Fibroblast of gingiva (primary cell): ENCODE measurements at places on chromosomes 7 and 10.
A peak's percentile ranks its signal among the peaks of the same experiment; 100 is the strongest.

GRCh38 chr7:154937837-154938236 lies 65.1 kb downstream of the PAXIP1 start:
- no peak for DNase-seq

DNA sequence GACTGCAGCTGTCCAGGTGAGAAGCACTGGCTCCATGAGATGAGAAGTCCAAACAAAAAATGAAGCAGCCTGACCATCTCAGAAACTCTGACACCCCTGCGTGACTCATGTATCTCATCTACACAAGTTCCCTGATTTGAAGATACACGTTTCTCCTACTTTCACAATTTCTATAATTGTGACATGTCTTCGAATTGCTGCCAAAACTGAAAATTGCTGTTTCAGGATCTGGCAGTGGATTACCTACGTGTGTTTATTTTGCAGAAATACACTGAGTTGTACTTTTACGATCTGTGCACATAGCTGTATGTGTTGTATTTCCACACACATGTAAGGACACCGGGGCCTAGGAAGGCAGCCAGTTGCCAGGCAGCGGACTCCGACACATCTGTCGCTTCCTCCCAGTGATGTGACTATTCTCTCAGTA lies 53.2 kb downstream of the LARP4B start:
- peak; percentile 88 for DNase-seq

- no peak for DNase-seq
Measured at GRCh38 chr7:135430626-135431025, 79.3 kb downstream of the CNOT4 start.

- DNase-seq: no peak
Measured at GRCh38 chr10:130028465-130028819, 64.4 kb upstream of the EBF3 start.

DNA sequence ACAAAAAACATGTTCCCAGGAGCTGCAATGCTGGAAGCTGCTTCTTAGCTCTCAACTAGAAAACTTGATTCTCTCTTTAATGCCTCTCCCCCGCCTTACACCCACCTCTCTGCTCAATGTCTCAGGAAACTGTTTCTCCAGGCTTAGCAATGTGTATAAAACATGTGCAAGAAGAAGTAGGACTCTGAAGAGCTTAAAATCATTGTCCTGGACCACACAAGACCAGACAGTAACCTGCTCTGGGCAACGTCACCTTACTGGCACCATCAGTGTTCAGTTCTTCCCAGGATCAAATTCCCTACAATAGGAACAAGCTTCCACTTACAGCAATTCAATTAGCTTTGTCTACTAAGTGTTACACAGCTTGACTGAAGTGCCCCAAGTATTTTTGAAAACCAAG lies 104.9 kb downstream of the RAPGEF5 start:
- no peak for DNase-seq

DNA sequence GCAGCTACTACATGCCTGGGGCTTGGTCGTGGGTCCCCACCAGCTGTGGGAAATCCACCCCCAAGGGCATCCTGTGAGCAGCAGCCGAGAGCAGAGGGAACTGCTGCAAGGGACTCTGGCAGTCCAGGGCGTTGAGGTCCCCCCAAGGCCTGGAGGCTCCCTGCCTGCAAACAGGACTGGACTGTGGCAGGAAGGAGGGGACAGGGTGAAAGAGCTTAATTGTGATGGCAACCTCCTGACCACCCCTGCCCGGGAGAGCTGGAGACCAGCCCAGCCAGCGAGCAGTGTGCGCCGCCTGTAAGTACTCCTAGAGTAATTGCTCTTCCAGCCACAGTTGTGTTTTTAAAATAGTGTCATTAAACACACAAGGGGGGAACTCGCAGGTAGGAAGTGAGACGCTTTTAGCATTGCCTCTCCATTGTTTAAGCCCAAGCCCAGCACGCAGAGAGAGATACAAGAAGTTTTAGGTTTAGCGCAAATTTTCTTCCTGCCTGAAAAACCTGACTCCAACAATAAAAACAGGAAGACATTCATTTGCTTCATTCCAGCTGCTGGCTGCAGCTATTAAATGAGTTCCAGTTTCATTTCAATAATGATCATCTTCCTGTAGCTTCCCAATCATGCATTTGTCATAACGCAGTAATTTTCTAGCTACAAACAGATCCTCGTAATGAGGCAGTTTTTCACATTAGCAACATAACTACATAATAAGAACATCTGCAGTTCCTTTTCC lies 111.1 kb downstream of the EBF3 start:
- DNase-seq: no peak

- no peak for DNase-seq
Measured at GRCh38 chr7:56127241-56127975, 11.2 kb upstream of the NUPR2 start.
